ENCODE measurements at places on chromosomes 7 and 10.

DNA sequence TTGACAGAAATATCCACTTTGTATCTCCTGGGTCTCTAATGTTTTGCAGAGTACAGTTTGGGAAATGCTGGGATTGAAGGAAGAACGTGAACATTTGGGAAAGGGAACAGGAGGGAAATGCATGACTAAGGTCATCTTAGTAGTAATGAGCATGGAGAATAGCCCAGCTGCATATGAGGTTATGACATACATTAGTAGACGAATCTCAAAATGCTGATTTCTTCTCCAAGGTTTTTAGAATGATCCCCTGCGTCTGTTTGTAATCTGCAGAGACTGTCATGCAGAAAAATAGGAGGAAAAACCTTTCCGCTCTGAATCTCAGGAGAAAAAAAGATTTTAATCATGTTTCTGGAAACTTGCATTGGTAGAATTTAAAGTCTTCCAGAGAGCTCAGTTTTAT lies 133.6 kb downstream of the PPP1R9A start:
- no peak for DNase-seq

GRCh38 chr7:5694221-5694754 lies 87.2 kb downstream of the RNF216 start:
- no peak for DNase-seq

- no peak for DNase-seq
Measured at GRCh38 chr7:111368381-111369065, 193.8 kb downstream of the IMMP2L start.

DNA sequence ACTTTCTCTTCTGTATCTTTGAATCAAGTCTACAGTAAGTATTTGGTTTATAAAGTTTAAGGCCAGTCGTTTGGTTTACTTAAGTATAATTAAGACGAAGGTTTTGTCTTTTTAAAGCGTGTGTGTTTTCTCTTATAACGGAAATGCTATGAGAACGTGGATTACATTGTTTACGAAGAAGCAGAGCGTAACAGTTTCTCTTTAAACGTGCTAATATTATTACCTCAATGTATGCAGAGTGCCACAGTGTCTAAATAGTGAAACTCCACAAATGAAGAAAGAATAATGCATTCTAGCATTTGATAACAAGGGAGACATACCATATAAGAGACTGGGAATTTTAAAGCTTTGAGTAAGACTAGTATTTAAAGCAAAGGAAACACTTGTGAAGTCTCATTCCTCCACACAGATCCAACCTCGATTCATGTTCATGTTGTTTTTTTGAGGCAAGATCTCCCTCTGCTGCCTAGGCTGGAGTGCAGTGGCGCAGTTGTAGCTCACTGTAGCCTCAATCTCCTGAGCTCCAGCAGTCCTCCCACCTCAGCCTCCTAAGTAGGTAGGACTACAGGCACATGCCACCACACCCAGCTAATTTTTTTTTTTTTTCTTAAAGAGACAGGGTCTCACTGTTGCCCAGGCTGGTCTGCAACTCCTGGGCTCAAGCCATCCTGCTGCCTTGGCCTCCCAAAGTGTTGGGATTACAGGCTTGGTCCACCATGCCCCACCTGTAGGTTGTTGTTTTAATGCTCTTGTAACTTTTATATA lies 75.1 kb downstream of the ANKRD61 start:
- no peak for DNase-seq

DNA sequence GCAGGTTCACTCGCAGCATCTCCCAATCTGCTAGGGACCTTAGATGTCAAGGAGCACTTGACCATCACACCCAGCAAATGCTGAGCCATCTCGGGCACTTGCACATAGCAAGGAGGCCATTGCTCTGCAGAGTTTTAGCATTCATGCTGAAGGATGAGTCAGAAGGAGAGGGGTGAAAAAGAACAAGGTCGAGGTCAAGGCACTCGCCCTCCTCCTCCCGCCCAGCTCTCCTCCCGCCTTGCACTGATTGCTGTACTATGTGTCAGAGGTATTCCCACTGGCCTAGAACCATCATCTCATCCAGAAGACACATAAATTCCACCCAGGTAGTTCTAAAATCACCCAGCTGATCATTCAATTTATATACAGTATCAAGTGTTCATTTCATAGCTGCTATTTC lies 255.1 kb upstream of the SP4 start:
- DNase-seq, result no peak

GRCh38 chr7:140047197-140047596 lies 15.6 kb downstream of the PARP12 start:
- DNase-seq, result no peak

DNA sequence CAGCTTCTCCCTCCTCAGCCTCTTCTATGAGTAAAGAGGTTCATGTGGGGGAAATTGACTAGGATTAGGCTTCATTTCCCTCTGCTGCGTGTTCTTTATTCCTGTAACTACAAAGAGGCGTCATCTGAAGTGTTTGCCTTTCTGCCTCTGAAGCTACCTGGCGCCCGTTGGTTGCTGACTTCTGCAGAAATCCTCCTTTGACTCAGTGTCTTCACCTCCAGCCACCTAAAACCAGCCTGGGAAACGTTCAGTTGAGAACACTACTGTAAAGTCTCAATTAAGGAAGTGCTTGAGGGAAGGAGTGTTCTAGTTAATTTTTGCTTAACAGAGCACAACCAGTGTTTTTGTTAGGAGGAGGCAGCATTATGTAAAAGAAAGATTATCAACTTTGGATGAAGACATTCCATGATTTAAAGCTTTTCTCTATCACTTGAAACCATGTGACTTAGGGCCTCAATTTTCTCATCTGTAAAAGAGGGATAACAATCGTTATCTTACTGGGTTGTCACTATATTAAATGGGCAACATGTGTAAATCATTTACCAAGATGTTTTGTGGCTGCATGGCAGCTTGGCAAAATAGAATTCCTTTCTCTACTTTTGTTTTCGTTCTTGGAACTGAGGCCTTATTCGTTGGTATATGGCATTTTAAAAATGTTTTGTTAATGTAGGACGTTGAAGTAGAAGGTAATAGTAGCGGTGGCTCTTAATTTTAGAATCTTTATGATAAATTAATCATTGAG lies 642.9 kb downstream of the SDK1 start:
- no peak for DNase-seq

DNA sequence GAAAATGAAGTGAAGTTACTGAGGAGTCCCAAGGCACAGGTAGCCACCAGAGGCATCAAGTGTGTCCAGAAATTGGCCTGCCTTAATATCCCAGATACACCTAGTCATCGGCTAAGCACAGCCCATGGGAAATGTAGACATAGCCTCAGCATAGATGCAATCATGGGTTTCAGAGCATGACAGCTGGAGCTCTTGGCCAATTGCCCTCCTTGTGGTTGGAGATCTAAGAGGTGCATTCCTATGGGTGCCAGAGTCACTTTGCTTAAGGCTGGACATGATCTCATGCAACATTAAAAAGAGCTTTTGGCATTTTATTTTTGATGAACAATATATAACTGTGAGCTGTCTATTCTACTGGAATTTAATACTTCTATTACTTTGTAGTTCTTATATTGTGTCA lies 758.0 kb upstream of the LRRTM3 start:
- no peak for DNase-seq

DNA sequence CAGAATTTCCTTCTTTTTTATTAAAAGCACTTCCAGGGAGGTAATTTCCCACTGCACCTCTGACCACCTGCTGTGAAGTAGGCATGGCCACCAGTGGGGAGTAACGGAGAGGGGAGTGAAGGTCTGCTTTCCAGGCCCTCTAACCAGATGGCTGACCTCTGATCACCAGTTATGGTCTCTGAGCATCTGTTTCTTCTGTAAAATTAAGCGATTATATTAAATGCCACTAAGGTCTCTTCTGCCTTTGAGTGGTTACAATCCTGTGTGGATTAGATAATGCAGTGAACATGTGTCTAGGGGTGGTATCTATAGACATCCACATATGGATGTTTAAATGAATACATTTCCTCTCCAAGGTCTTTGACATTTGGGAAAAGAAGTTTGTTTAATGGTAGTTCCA lies 199.6 kb downstream of the HERPUD2 start:
- no peak for DNase-seq

- no peak for DNase-seq
Measured at GRCh38 chr10:3290550-3290949, 118.0 kb upstream of the PITRM1 start.

GRCh38 chr10:74500026-74500704 lies 326.2 kb upstream of the KAT6B start:
- DNase-seq, result no peak

DNA sequence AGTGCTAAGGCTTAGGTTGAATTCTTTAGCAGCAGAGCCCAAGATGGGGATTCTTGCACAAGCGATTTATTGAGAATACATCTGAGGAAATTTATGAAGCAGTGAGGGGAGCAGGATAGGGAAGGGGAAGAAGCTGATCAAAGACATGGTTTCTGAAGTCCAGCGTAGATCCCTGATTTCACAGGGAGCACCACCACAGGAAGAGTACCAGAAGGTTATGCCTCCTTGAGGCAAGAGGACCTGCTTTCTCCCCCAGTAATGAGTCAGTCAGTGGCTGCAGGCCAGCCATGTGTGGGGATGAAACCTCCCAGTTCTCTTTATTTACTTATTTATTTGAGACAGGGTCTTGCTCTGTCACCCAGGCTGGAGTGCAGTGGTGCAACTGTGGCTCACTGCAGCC lies 35.0 kb upstream of the CBLL1 start:
- DNase-seq, result no peak

- no peak for DNase-seq
Measured at GRCh38 chr10:61316676-61317265, 136.4 kb downstream of the TMEM26 start.

- no peak for DNase-seq
Measured at GRCh38 chr7:6416516-6417145, 31.1 kb downstream of the DAGLB start.

DNA sequence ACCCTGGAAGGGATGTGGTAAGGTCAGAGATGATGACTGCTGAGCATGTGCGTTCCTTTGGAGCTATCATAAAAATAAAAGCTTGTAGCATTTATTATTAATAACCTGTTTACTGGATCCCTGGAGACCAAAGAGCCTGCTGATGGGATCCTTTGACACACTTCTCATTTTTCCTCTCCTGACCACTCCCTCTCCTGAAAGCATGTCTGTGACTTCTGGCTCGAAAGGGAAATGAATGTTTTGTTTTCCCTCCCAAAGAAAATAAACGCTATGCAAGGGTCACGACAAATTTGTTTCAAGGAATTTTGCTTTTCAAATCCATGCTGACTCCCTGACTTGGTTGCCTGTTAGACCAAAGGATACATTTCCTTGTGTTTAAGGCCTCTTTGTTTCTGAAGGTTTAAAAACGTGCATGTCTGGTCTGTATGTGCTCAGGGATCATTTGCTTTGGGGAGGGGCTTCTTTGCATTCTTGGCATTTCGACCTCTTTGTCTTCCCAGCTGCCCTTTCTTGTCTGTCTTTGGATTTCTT lies 185.1 kb upstream of the AGK start:
- no peak for DNase-seq

- no peak for DNase-seq
Measured at GRCh38 chr7:92119213-92119759, 15.0 kb downstream of the CYP51A1 start.

GRCh38 chr10:128614802-128615553 lies 488.8 kb upstream of the MKI67 start:
- DNase-seq, result no peak

DNA sequence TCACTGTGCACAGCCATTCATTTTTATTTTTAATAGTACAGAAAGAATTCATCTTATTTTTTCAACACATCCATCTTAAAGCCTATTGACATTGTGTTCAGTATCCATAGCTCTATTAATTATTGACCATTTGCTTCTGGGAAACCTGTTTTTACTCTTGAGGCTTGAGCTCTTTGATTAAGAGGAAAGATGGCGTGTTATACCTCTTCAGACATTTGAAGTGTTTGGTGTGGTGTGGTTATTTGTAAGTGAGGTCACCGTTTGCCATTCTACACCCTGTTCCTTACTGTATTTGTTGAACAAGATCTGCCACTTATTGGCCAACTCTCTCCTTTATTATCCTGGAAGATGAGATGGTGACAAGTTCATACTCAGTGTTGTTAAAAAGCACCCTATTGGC lies 18.4 kb downstream of the C7orf57 start:
- DNase-seq, result no peak

DNA sequence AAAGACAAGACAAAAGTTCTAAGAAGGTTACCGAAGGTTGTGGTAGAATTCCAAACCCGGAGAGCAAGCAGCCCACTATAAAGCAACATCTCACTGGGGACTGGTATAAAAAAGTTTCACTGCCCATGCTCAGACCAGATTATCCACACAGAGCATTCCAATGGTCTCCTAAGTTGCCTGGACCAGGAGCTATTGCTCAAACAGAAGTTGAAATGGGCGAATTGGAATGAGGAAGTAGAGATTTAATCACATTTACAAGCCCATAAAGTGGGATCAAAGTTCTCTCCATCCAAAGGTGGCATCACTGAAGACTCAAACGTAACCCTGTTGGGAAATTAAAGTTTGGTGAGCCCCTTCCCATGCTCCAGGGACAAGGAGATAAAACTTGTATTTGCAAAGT lies 19.8 kb downstream of the OR2F1 start:
- no peak for DNase-seq

- no peak for DNase-seq
Measured at GRCh38 chr7:14748461-14748860, 154.1 kb downstream of the DGKB start.

- DNase-seq, result no peak
Measured at GRCh38 chr7:152485826-152486225, 50.0 kb upstream of the KMT2C start.

DNA sequence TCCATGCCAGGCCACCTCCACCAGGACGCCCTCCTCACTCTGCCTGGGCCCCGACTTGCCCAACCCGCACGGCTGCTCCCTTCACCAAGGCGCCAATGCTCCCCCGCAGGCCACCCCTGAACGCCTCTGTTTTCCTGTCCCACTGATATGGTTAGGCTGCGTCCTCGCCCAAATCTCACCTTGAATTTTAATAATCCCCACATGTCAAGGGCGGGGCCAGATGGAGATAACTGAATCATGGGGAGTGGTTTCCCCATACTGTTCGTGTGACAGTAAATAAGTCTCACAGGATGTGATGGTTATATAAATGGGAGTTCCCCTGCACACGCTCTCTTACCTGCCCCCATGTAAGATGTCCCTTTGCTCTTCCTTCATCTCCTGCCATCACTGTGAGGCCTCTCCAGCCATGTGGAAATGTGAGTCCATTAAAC lies 29.8 kb downstream of the RSU1 start:
- DNase-seq, result no peak
